Stimulated activated CD4-positive, alpha-beta T cell treated with anti-CD3 and anti-CD28 coated beads, Interleukin-2, amount 100 ng/mL, for 48 hours (primary cell): ENCODE measurements at places on chromosomes 7 and 10.
A peak's percentile ranks its signal among the peaks of the same experiment; 100 is the strongest.

- DNase-seq: no peak
Measured at GRCh38 chr10:88906921-88907320, 26.9 kb downstream of the STAMBPL1 start.

GRCh38 chr7:126699707-126700106 lies 553.0 kb downstream of the GRM8 start:
- DNase-seq: no peak

DNA sequence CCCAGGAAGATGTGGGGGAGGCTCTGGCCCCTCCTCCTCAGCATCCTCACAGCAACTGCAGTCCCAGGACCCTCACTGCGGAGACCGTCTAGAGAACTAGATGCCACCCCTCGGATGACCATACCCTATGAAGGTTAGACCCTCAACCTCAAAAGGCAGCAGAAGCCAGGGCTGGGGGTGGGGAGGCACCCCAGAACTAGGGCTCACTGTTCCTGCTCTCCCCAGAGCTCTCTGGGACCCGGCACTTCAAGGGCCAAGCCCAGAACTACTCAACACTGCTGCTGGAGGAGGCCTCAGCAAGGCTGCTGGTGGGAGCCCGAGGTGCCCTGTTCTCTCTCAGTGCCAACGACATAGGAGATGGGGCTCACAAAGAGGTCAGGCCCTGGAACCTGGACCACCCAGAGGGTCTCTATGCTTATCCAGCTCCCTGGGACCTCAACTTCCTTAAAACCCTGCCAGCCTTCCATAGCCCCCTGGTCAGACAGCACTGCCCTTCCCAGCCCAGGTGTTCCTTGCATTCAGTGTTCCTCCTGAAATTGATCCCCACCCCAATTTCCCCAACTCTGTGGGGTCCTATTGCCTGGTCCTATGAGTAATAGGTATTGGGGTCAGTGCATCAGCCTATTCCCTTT lies 3.7 kb downstream of the SEMA4G start:
- DNase-seq: no peak

- no peak for DNase-seq
Measured at GRCh38 chr7:50779427-50779826, 3.3 kb downstream of the GRB10 start.

DNA sequence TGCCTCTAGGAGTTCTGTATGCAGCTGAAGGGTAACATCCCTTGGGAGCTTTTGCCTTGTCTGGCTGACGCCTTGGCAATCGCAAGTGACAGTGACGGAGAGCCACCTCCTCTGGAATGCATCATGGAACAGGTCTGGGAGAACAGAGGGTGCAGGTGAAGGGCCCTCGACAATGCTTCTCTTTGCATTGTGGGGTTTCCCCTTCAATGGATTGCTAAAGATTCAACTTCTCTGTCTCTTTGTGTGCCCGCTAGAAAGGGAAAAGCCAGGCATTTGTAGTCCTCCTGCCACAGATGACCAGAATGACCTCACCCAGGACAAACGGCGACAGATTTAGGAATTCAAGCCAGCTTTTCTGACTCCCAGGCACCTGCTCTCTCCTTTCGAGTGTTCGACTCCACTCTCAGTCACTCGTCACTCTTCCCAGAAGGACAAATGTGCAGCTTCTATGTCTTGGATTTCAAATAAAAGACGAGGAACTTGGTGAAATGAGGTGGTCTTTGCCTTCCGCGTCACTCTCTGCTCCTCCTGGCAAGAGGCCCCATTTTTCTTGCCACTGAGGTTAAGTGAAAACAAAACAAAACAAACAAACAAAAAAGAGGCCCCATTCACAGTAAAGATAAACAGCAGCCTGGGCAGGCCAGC lies 26.1 kb downstream of the IL2RA start:
- no peak for DNase-seq

- DNase-seq: no peak
Measured at GRCh38 chr10:60906411-60906810, 37.6 kb downstream of the RHOBTB1 start.

GRCh38 chr10:14584661-14585060 lies 190.0 kb downstream of the FAM107B start:
- DNase-seq: no peak

- DNase-seq: no peak
Measured at GRCh38 chr7:121341933-121342332, 13.1 kb downstream of the WNT16 start.

- no peak for DNase-seq
Measured at GRCh38 chr10:52316001-52316400, 1.9 kb downstream of the DKK1 start.

DNA sequence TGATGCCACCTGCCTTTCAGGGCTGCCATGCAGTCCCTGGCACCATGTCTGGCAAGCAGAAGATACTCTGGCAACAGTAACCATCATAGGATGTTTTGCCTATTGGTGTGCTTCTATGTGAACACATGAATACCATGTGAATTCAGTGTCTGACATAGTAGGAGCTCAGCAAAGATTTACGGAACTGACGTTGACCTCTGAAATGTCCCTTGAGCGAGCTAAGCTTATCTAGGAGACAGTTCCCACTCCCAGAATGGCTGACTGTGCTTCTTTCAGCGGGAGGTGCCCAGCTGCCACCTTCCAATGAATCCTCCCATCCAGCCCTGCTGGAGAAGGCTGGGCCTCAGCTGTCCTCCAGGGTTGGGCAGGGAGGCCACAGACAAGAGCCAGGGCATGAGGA lies 71.2 kb upstream of the LRRC18 start:
- DNase-seq: no peak

DNA sequence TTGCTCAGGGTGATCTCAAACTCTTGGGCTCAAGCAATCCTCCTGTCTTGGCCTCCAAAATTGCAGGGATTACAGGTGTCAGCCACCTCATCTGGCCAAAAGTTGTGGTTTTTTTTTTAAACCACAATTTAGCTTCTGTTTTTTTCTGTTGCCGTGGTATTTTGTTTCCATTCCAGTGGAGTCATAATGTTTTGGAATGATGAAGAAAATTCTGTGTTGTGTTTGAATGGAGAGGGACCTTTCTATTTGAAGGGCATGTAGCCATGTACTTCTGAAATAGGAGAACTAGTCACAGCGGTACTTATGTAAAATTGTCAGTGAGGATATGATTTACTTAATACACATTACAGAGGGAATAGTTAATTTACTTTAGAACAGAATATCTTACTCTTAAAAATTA lies 201.3 kb downstream of the ARL4A start:
- no peak for DNase-seq

GRCh38 chr7:17230099-17230807 lies 68.2 kb upstream of the AHR start:
- DNase-seq: no peak

GRCh38 chr10:45440511-45441062 lies 66.6 kb downstream of the ALOX5 start:
- DNase-seq: no peak

GRCh38 chr10:54613162-54613561 lies 187.9 kb downstream of the PCDH15 start:
- no peak for DNase-seq

DNA sequence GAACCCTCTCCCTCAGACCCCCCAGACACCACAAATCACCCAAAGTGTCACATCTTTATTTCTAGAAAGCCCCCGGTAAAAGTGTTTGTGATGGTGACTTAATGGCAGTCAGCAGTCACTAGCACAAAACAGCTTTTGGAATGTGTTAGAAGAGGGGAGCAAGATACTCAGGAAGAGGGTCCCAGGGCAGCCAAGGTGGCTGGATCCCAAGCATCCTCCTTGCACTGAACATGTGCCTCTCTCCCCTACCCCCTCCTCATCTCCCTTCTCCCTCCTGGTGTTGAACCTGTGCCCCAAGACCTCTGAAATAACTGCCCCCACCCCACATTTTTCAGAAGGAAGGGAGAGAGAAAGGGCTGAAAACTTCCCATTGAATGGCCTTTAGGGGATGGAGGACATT lies 37.8 kb upstream of the MXI1 start:
- DNase-seq: no peak

DNA sequence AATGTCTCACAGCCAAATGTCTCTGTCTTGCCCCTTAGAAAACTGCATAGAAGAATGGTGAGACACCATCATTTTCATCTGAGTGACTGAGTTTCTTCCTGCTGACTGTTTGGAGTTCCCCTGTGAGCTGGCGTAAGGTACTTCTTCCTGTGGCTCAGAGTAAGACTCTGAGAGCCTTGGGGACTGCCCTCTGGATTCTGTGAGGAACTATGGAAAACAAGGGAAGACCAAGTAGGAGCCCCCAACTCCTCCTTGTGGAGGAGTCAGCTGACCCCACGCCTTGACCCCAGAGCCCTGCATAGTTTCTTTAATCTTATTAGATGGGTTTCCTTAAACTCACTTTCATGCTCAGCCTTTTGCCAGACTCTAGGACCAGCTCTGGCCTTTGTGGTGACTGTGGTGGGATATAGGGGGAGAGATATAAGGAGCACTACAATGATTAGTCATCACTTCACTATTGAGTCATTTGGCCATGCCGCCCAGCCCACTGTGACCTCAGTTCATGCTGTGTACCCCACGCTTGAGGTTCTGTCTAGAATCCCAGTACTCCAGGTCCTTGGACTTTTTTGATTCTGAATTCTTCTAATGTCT lies 51.8 kb upstream of the FAM133B start:
- DNase-seq: peak; percentile 45

DNA sequence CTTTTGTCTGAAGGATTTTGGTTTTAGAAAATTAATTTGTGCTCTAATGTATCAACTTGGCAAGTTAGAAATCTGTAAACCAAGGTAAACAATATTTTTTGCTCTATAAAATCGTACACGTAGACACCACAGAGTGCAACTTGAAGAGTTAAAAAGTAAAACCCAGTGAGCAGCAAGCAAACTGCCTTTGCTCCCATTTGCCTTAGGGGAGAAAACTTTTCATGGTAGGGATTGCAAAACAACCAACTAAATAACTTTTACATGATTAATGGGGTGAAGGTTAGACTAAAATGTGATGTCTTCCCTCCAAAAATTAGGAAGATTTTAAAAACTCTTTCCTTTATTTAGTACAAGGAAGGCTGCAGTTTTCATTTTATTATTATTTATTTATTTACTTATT lies 224.2 kb upstream of the LYZL1 start:
- no peak for DNase-seq

- DNase-seq: no peak
Measured at GRCh38 chr10:58704671-58705141, 192.0 kb downstream of the BICC1 start.

DNA sequence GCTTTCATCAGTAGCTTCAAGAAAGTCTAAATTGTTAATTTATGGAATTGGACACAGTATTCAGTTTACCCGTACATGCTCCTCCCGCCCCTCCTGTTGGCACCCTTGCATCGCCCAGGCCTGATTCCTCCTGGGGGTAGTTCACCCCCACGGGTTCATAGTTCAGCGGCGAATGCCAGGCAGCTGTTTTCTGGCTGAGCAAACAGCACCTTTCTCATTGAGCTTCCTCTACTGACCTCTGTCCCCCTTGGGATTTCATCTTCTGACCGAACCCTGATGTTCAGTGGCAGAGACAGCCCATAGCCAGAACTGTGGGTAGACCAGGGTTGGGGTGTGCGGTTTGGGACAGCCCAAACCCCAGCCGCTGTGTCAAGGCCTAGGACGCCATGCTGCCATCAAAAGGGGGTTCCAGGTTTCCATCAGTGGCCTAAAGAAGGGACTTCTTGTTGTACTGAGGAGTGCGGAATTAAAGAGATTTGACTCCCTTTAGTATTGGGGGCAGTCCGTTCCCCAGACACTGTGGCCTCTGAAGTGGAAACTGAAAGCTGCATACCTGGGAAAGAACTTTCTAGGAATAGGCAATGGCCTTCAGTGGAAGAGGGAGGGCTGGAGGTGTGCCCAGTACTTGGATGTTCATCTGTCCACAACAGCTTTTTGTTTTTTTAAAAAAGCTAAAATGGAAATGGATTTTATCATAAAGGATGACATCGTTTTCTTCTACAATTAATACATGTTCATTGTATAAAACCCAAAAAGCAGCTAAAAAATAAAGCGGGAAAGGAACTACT lies 19.0 kb downstream of the MDH2 start:
- DNase-seq: no peak

DNA sequence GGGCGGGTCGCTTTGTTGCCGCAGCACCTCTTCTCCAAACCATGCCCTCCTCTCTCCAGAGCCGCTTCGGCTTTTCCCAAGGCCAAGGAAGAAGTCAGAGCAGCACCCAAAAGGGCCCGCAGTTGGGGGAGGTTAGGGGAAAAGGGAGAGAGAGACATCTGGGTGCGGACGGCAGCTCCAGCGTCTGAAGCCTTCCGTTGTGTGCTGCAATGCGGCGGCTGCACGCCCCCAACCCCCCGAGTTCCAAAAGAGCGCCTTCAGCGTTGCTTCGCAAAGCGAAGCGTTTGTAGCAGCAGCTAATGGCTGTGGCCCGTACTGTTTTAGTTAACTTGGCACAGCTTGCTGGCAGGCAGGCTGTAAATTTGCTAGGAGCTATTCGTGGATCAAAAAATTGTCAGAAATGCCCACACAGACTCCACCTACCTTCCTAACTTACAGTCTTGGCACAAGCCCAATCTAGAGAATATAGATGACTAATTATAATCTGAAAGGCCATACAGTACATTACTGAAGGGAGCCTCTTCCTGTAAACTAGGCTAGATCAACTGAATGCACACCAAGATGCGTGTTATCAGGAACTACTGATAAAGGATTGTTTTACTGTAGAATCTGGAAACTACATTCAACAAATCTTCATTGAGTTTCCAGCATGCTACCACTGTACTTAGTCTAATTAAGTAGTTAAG lies 1.1 kb upstream of the KBTBD2 start:
- peak; percentile 37 for DNase-seq

DNA sequence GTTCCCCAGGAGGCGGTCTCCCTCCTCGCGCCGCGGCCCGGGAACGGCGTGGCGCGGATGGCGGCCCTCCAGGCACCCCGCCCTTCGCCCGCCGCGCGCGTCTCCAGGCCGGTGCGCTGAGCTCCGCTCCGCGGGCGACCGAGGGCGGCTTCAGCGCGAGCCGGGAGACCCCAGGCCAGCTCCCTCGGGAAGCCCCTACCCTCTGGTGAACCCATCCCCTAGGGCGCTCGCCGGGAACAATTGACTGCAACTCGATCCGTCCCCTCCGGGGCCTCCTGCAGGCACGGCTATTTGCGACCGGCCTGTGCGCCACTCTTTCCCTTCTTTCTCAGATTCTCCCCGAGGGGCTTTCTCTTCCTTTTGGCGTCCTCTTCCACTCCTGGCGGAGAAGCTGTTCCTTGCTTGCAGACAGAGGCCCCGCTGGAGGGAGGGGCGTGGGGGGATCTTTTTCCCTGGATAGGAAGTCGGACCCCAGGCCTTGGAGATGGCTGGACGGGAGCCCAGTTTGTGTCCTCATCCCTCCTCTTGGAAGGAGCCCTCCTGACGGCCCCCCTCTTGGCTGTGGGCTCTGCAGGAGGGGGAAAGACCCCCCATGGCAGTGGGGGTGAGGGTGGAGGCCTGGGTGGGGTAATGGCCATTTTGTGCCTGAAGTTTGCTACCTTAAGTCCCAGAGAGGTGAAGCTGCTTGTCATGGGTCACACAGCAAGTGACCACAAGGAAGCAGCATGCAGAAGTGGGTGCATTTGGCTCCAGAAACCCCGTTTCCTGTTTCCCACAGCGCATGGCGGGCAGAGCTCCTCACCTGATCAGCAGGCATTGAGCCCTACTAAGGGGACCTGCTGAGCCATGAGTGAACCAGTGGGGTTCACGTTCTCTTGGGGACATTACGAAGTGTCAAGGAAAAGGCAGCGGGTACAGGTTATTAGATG lies 171.2 kb upstream of the TNRC18 start:
- DNase-seq: no peak

- DNase-seq: no peak
Measured at GRCh38 chr7:112908086-112908485, 117.9 kb upstream of the TMEM168 start.
